ENCODE measurements at places on chromosomes 11 and 22.

- DNase-seq, result no peak
Observed at GRCh38 chr11:45671246-45672171, 6.1 kb upstream of the CHST1 start.

DNA sequence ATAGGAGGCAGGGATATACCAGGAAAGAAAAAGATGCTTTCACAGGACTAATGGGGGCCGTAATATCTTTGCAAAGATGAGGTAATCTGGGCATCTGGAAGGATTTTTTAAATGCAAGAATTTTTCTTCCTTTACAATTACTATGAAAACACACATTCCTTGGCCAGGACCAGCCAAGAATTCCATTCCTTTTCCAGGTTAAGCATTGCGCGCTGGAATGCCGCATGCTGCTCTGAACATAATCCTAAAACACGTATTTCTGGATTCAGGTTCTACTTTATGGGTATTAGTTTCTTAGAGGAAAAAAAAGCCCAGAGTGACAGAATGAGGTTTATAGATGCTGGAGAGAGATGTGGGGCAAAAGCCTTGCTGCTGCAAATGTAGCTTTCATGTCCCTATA, 99.4 kb upstream of the SORL1-AS1 start:
- DNase-seq, result no peak

GRCh38 chr11:58796333-58796732, 48.2 kb downstream of the GLYATL2 start:
- peak; percentile 1 for DNase-seq

DNA sequence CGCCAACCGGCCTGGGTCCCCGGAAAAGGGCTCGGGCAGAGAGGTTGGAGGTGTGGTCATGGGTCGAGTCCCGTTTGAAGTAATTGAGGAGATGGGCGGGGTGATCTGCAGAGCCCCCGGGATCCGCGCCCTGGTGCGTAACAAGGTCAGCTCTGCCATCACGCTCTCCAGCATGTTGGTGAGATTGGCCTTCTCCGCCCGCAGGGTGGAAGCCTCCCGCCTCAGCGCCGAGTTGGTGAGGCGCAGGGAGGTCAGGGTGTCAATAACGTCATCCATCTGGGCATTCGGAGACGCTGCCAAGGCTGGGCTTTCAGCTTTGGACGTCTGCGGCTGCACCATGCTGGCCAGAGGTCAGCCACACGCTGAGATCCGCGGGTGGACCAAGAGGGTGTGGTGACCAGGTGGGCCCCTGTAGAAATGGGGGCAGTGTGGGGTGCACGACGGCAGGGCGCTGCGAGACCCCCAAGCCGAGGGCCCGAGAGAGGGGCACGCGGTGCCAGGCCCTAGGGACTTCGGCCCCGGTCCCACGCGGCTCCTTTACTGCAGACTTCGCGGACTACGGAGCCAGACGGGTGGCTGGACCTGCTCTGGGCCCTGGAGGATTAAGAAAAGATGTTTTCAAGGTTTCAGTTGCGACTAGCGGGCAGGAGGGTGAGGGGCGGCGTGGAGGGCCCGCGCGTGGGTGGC, 672 bp downstream of the RTL6 start:
- DNase-seq, result peak; percentile 32

All from G401 (cell line).